ENCODE measurements at places on chromosomes 12 and 14.

GRCh38 chr12:46107591-46107990 is 117.2 kb upstream of the SCAF11 start:
- DNase-seq = no peak

- no peak for DNase-seq
Observed at GRCh38 chr12:111386885-111387284, 18.0 kb upstream of the PHETA1 start.

DNA sequence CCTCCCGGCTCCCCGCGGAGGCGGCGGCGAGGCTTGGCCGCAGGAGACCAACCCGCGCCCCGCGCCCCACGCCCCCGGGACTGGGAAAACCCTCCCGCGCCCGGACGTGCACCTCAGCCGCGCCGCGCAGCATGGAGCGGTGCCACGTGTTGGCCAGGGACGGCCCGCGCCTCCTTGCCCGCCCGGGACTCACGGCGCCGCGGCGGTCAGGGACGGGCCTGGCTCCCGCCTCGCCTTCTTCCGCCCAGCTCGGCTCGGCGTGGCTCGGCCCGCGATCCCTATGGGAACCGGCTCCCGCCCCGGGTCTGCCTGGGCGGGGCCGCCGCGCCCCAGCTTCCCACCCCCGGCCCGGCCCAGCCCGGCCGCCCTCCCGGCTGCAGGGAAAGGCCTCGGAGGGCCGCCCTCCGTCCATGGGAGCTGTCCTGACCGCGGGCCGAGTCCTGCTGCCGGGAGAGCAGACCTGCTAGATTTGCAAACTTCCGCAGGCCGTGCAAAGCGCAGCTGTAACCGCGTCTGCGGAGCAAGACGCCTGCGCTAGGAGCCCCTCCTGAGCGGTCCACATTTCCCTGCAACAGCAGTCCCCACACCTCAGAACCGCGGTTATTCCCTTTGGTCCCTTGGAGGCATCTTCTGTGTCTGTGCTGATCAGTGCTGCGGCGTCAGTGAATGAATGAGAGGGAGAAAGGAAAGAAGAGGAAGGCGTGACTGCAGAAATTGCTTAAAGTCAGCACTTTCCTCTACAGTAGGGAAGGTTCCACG is at the start of gene CDKL1:
CDKL1 (minus strand) TSS at position 251 of the 759 bp plus-strand sequence. CDS start 1,013 bp downstream, outside the sequence.
- DNase-seq = peak; percentile 71

DNA sequence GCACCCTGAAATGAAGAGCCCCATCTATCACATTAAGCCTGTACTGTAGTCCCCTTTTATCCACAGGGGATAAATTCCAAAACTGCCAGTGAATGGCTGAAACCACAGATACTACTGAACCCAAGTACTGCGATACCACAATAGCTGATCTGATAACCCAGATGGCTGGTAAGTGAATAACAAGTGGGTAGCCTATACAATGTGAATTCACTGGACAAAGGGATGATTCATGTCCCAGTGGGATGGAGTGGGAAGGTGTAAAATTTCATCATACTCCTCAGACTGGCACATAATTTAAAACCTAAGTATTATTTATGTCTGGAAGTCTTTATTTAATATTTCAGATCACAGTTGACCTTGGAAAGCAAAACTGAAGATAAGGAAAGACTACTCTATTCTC is 201.3 kb downstream of the GPHN start:
- DNase-seq = no peak

- DNase-seq = no peak
Observed at GRCh38 chr12:120012067-120012621, 23.1 kb downstream of the BICDL1 start.

GRCh38 chr14:55122440-55122986 is 6.5 kb upstream of the LGALS3 start:
- peak; percentile 76 for DNase-seq

DNA sequence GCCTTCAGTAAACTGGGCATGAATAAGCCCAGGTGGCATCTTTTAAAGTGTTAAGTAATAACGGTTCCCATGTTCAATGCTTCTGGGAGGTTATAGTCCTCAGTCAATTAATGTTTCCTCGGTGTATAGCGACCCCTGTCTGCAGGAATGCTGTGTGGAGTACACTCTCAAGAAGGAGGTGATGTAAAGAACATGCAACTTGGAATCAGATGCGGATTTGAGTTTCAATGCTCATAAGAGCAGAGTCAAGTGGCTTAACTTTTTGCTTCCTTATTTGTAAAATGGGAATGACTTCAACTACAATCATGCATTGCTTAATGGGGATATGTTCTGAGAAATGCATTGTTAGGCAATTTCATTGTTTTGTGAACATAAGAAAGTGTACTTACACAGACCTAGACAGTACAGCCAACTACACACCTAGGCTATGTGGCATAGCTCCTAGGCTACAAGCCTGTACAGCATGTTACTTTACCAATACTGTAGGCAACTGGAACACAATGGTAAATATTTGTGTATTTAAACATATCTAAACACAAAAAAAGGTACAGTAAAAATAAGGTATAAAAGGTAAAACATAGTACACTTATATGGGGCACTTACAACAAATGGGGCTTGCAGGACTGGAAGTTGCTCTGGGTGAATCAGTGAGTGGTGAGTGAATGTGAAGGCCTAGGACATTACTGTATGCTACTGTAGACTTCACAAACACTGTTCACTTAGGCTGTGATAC is 6.7 kb upstream of the MRPS35 start:
- peak; percentile 28 for DNase-seq

- DNase-seq = no peak
Observed at GRCh38 chr12:13206560-13206897, 10.0 kb downstream of the EMP1 start.

DNA sequence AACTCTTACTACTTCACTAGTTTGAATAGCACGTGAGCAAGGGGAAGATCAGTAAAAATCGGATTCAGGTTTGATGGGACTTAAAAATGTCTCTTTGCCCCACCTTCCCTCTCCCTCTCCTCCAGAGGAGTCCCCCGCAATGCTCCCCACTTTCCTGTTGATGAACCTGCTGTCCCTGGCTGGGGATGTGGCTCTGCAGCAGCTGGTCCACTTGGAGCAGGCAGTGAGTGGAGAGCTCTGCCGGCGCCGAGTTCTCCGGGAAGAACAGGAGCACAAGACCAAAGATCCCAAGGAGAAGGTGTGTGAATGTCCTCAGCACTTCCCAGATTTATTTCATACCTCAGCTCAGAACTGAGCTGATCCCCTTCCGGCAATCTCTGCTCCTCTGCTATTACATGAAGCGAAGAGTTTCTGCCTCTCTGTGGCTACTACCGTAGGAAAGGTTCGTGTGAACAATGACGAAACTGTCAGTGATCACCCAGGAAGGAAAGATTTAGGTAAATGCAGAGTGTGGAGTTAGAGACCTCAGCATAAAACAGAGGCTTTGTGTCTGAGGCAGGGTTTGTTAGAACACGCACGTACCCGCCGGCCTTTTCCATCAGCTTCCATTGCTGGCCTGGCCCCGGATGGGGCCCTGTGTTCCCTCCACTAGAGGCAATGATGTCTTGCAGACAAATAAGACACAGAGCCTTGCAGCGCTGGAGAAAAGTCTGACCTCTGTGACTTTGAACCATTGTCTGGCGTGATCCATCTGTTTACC is 7.4 kb upstream of the GAPDH start:
- no peak for DNase-seq

GRCh38 chr12:51871126-51871525 is 16.8 kb upstream of the ANKRD33 start:
- peak; percentile 48 for DNase-seq

DNA sequence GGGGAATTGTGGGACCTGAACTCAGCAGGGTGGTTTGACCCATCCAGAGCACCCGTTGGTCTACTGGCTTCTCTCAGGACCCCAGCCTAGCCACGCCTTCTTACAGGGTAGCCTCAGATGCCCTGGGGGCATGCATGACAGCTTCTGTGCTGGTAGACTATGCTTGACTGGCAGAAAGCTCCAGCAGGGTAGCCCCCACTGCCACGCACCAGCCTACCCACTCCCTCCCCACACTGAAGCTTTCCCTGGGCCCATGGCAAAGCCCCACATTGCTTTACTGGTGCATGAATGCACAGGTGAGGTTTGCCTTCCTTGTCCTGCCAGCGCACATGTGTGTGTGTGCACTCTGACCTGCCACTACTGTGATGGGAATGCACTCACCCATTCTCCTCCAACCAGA is 772.2 kb downstream of the LRFN5 start:
- DNase-seq = no peak

DNA sequence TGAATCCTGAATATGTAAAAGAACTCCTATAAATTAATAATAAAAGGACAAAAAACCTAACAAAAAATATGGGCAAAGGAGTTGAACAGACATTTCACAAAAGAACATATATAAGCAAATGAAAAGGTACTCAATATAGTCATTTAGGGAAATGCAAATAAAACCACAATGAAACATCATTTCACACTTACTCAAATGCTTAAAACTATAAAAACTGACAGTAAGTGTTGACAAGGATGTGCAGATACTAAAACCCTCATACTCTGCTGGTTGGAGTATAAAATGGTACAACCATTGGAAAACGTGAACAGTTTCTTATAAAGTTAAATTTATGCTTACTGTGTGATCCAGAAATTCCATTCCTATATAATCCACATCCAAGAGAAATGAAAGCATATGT is 247.1 kb downstream of the GXYLT1 start:
- no peak for DNase-seq

DNA sequence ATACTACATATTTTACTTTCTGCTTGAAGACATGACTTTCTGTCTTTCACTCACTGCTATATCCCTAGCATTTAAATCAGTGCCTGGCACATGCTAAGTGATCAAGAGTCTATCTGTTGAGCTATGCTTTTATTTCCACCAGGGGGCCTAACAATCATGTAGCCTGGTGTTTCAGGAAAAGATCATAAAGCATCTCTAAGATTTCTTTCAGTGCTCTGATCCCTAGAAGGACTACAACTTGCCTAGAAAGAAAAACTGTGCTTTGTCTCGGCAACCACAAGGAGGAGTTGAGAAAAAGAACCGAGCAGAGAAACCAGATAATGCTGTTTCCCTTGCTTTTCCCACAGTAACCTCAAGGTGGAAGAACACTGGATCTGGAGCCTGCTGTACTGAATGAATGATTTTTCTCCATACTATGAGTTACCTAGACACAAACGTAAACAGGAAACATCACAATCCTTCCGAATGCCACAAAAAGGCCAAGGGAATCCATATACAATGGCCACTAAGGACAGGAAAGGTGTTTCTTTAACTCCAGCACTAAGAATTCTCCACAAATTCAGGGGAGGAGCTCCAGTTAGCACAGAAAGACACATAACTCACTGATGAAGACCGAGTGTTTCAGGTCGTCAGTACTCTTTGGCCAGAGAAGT is 1.2 kb downstream of the CRY1 start:
- no peak for DNase-seq
